ENCODE measurements at places on chromosomes 4 and X.

DNA sequence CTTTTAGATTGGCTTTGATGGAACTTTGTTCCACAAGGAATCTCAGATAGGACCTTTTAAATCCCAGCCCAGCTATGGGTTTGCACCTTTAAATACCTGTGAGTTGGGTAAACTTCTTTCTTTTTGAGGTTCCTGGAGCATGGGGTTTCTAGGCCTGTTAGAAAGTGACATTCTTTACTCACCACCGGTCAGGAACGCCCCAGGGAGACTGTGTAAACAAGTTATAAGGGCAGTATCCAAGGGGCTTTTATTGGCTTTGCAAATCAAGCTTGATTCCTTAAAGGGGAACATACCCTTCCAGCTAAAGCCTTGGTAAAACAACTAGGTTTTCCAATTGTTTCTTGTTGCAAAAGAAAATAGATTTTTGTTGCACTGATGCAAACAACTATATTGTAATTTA lies 93.4 kb downstream of the TENT5D start:
- no peak for DNase-seq

DNA sequence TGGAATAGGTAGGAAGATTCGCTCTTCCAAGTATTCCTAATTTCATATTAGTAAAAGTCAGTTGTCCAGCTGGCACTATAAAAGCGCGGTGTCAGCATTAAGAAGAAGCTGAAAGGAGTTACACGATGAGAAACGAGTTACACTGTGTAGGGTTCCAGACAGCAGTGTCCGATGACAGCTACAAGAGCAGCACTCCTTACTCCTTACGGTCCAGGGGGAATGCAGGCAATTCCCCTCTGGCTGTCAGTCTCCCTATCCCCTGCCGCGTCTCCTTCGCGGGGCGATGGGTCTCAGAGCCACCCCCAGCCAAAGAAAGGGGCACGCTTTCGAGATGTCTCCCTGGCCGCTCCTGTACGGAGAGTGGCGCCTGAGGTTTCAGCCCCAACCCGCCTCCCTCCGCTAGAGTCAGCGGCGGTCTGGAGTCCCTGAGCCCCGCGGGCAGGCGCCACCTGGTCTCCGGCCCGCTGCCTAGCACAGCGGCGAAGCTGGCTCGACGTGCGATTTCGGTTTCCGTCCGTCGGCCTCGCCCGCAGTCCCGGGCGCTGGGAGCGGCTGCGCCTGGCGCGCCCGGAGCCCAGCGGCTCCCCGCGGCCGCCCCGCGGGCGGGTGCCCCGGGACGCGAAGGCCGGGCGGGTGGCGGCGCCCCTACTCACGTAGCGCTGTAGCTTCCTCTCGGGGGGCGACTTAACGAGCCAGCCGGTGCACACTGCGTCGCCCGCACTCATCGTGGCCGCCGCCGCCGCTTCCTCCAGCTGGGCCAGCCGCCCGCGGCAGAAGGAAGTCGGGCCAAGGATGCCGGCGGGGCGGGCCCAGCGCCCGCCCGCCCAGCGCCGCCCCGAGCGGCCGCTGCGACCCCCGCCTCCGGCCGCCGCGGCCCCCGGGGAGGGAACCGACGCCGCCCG lies at the start of gene GAB3:
TSS of gene GAB3 (minus strand) at position 777 of the 902 bp plus-strand sequence. CDS start at position 725, 52 bp downstream.
- DNase-seq, result peak; percentile 23

DNA sequence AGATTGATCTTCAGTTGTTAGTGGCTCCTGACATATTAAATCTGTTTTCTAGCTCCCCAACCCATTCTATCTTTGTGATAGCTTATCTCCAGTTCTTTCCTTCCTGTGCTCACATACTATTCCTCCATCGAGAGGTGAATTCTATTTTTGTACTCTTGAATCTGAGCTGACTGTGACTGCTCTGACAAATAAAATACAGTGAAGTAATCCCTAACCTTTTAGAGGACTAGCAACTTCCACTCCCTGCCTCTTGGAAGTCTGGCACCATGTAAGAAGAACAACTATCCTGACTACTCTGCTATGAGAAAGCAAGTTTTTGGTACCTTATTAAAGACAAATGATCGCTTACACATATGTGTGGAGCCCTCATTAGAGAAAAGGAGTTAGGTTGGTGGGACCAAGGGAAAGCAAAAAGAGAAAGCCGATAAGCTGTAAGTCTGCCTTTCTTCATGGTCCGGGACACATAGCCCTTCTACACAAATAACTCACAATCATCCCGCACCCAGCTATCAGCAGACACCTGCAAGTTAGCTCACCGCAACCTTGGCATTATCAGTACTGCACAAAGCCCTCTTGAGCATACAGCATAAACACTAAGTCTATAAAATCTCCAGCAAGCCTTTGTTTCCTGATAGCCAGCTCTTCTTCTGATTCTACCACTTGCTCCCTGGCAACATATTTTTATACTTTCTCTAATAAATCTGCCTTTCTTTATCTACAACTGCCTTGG lies 13.5 kb upstream of the PPM1K start:
- no peak for DNase-seq

GRCh38 chr4:145626623-145626982 lies 7.4 kb downstream of the MMAA start:
- DNase-seq, result no peak
